ENCODE measurements at places on chromosomes 12 and 14.
A peak's percentile ranks its signal among the peaks of the same experiment; 100 is the strongest.

- DNase-seq: no peak
Observed at GRCh38 chr12:124411281-124411878, 116.5 kb downstream of the RFLNA start.

DNA sequence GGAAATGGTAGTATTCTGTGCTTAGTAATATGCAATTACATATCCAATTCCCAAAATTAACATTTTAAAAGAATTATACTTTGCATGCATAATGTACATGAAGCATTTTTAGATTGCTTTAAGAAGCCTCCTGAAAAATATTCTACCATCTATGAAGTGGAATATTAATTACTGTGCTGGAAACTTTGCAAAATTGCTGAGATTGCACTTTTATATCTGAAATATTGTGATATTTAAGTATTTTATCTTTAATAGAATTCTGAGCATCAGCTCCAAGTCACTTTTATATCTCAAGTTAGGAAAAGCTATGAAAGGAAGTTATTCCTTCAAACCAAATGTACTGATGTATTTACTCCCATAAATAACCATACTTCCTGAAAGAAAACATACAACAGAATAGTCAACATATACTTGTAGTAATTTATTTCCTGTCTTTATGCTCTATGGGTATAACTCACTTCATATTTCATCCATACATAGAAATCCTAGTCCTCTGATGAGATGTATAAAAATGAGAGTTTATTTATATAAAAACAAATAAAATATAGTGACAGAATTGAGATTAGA is 152.7 kb downstream of the PLEKHA5 start:
- no peak for DNase-seq

DNA sequence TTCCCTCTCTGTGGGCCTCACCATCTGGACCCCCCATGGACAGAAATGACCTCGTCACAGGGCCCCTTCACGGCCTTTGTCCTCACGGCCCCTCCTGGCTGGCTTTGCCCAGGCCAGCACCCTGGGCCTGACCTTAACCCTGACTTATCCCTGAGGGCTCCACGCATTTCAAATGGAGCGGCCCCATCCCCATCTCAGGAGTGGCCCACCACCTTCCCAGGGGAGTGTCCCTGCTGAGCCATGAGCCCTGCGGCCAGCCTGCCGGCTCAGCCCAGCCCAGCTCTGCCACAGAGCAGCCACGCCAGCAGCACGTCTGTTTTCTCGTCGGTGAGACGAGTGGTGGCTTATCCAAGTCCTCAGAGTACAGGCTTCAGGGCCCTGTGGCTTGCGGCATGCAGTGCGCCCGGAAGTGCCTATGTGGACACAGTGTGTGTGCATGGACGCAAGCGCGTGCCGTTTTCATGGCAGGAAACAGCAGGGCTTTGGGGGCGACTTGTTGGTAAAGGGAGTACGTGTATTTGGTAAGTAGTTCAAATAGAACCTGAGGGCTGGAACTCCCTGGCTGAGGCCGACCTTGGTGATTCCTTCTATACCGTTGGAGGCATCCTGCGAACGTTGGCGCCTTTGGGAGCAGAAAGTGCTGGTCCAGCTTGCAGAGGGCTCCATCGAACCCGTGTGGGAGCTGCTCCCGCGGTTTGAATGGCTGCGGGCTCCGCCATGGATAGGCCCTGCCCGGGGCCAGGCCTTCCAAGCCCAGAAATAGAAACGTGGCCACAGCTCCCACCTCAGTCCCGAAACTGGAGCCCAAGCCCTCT is 52.1 kb downstream of the LRCOL1 start:
- DNase-seq: peak; percentile 11

GRCh38 chr12:106714926-106715325 is 59.6 kb upstream of the RIC8B start:
- DNase-seq: no peak

DNA sequence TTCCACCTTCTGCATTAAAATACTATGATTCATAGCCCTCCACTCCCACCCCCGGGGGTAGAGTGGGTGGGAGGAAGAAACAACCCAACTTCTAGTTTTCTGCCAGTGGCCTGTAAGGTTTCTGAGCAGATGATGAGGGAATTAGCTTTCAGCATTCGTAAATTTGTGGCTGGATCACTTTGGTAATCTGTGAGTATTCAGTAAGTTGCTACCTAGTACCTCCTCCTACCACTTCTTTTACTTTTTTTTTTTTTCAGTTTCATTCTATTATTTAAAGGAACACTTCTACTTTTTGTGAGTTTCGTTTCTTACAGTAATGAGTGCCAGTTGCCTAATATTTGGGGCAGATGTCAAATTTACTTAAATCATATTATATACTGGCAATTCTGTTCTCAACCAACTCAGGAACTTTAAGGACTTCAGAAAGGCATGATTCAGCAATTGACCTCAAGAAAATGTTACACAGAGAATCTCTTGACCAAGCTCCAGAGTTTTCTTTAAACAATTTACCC is 42.4 kb upstream of the EMP1 start:
- DNase-seq: no peak

- no peak for DNase-seq
Observed at GRCh38 chr14:74402401-74403251, 23.4 kb downstream of the SYNDIG1L start.

- DNase-seq: no peak
Observed at GRCh38 chr12:57218030-57218853, 1.6 kb downstream of the NXPH4 start.

DNA sequence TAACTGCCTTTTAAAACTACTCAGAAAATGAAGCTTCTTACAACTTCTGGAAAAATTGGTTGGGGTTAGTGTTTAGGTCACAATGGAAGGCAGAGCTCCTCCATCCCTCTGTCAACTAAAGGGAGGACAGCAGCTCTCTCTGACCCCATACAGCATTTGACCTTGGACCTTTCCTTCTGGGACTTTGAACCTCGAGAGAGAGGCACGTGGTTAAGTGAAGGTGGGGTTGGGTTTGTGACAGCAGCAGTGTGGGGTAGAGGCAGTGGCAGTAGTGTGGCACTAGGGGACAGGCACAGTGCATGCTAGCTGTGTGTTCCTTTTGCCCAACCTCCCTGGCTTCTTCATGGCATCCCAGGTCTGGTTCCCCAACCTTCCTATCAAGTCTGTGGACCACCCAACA is 9.4 kb upstream of the C12orf75 start:
- DNase-seq: no peak

GRCh38 chr14:75824318-75824717 is 157.5 kb downstream of the TGFB3 start:
- DNase-seq: no peak

- peak; percentile 46 for DNase-seq
Observed at GRCh38 chr12:6735448-6736191, 11.8 kb downstream of the COPS7A start.

- no peak for DNase-seq
Observed at GRCh38 chr12:125203145-125203765, 138.0 kb downstream of the AACS start.

DNA sequence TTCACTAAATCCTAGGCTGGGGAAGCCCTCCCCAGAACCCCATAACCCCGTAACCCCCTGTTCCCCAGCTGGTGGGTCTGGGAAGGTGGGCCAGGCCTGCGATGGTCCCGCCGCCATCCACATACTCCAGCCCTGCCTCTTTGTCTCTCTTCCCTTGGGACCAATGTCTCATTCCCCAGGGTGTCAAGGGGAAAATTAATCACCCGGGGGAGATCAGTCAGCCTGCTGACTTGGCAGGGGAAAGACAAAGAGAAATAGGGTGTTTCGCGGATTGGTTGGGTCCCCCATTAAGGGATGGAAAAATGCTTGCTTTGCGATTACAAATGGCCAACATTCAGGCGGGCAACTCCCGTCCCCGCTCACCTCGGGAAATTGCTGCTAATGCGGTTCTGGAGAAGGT is 60.6 kb upstream of the LHX5 start:
- no peak for DNase-seq

DNA sequence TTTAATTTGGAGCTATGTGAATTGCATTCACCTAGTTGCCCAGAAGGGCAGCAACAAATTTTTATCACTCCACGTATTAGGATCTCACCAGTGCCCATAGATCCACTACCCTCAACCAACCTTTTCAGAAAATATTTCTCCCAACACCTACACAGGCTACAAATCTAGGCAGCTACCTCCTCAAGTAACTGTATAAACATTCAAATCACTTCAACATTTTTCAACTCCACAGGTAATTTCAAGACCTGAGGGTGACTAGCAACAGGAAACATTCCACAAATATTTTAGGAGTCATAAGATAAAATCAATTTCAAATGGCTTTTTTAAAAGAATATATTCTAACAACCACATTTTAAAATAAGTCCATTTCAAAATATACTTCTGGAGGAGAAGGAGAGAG is 12.9 kb downstream of the PHLDA1 start:
- no peak for DNase-seq

DNA sequence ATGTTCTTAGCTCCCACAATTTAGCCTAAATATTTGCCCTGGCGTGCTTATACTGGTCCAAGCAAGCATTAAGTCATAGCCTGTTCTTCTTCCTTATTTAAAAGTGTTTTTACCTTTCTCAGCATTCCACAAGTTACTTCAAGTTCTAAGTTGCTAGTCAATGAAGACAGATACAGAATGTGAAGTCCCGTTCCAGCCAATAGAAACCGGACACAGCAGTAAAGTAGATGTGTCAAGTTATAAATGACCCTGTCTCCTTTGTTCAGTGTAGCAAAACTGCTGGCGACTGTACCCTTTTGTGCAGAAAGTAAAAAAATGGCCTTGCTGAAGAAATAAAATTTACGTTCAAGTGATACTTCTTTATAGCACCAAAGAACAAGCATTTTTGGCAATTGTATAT is 3.9 kb downstream of the SNAPC1 start:
- no peak for DNase-seq

DNA sequence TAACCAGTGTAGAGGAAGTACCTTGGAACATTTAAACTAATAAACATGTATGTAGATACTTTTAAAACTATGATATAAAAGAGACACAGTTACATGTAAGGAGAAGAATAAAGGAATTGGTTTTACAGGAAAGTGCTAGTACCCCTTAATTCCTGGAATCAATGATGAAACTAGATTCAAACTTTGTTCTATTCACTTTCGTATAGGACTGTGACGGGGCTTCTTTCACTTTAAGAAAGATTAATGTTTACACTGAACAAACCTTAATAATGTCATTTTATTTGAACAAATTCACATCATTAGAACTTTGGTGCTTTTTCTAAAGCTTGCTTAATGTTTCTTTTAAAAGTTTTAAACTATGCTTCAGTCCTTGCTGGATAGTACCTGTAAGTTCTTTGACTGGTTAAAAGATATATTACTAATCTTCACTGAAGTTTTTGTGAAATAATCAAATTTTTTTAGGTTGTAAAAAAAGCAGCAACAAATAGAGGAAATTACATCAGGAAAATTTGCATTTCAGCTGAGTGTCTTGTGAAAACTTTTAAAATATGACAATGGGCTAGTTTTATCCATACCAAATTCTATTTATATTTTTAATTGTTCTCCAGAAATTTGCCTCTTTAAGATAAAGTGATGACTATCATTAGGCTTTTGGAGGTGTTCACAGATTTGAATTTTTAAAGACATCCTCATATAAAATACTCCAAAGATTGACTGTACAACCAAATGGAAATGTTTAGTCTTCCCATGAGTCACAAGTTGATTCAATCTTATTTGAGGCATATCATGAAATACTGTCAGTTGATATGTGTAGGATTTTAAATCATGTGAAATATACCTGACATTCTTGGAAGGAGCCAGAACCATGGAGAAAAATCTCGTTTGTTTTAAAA is 36.2 kb downstream of the PAPOLA start:
- DNase-seq: no peak

- DNase-seq: no peak
Observed at GRCh38 chr14:93657875-93658274, 130.4 kb downstream of the PRIMA1 start.
